ENCODE measurements at places on chromosomes 16 and 17. TPM values are rescaled to one million over a fixed set of nuclear protein-coding genes. Genes with fewer than 3 reads are reported as not detected.

The DHRS7C gene
- not detected for total RNA-seq

The SPATA32 gene
- total RNA-seq: 1.7 TPM

The CHAD gene
- not detected for total RNA-seq

The GAS7 gene
- 1.3 TPM for total RNA-seq

The HIC1 gene
- total RNA-seq: 11.7 TPM

The CLTC gene
- 144 TPM for total RNA-seq

All from activated T-cell treated with anti-CD3 and anti-CD28 coated beads, Interleukin-2, amount 50 U/mL, for 72 hours (primary cell).